ENCODE measurements at places on chromosomes 5 and 9.
A peak's percentile ranks its signal among the peaks of the same experiment; 100 is the strongest.

- peak; percentile 80 for DNase-seq
These were observed 232.5 kb downstream of the ARHGAP26 start for GRCh38 chr5:143002459-143003327.

GRCh38 chr9:36566813-36567221 is 5.9 kb upstream of the MELK start:
- no peak for DNase-seq

DNA sequence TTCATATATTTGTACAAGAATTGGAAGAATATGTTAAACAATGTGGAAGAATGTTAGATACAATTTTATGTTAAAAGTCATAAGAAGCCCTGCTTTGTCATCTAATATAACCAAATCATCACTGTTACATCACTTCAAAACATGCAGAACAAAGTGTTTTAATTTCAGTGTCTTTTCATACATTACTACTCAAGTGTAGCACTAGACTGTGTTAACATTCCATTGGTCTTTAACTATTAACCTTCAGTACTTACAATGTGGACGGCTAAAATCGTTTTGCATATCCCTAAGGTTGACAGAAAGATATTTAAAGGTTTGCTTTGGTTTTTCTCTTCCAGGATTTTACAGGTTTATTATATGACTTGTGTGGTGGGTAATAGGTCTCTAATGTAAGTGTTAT is 50.9 kb downstream of the VCAN start:
- no peak for DNase-seq

DNA sequence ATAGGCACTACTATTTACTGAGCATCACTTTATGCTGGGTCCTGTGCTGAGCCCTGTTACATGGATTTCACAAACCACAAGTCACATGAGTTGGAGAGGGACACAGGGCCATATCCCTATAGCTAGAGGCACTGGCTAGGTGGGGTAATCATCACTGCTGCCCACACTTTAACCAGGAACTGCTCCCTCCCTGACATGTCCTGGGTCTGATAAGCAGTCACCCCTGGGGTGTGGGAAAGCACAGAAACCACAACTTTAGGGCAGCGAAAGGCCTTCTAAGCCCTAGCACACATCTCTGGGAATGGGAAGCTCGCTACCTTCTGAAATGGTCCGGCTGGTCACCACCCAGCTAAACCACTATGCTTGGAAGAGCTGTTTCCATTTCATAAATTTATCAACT is 15.0 kb downstream of the TBC1D2 start:
- no peak for DNase-seq

GRCh38 chr9:2242831-2243330 is 227.7 kb downstream of the SMARCA2 start:
- DNase-seq, result no peak

Data from CD4-positive, alpha-beta T cell treated with Interleukin-10 for 1 hour (primary cell).